ENCODE measurements at places on chromosomes 16 and 17.

- no peak for DNase-seq
These were observed 182.1 kb downstream of the HS3ST3A1 start for GRCh38 chr17:13419676-13420075.

- no peak for DNase-seq
These were observed 4.8 kb downstream of the IL4R start for GRCh38 chr16:27318392-27319256.

DNA sequence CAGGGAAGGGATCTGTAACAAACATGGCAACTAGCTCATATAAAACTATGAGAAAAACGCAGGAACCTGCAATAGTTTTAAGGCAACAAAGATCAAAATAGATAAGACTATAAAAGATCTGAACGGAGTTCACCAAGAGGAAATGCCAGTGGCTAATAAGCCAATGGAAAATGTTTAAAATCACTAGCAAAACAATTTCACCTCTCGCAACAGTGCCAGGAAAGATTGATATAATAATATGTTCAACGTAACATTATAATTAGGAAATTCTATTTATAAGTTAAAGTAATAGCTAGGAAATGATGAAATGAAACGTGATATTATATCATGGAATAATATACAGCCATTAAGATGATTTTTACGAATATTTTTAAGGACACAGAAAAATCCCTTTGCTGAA lies 16.0 kb downstream of the MRC2 start:
- no peak for DNase-seq

GRCh38 chr17:67488768-67489167 lies 111.7 kb downstream of the PITPNC1 start:
- no peak for DNase-seq
